Stimulated activated CD4-positive, alpha-beta T cell treated with anti-CD3 and anti-CD28 coated beads, TNF-alpha, amount 100 ng/mL, for 4 hours (primary cell): ENCODE measurements at places on chromosomes 13 and 19.

DNA sequence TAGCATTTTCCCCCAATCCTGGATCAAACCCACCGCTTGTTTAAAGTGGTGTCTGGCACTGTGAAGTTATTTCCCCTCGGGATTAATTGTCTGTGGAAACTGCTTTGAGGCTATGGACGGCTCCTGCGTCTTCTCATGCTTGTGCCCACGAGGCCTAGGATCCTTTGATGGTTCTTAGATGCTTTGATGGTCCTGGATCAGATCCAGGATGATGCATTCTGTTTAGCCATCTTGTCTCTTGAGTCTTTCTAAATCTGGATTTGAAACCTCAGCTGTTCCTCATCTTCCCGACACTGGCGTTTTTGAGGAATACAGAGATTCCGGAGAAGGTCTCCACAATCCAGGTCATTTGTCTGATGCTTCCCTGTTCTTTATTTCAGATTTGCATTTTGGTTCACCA is 36.1 kb upstream of the USP29 start:
- DNase-seq = no peak

GRCh38 chr13:65387743-65388347 is 1842.3 kb downstream of the PCDH9 start:
- no peak for DNase-seq

GRCh38 chr13:25218019-25218418 is 45.9 kb upstream of the AMER2 start:
- no peak for DNase-seq

GRCh38 chr13:105144936-105145335 is 1390.5 kb downstream of the EFNB2 start:
- DNase-seq = no peak

DNA sequence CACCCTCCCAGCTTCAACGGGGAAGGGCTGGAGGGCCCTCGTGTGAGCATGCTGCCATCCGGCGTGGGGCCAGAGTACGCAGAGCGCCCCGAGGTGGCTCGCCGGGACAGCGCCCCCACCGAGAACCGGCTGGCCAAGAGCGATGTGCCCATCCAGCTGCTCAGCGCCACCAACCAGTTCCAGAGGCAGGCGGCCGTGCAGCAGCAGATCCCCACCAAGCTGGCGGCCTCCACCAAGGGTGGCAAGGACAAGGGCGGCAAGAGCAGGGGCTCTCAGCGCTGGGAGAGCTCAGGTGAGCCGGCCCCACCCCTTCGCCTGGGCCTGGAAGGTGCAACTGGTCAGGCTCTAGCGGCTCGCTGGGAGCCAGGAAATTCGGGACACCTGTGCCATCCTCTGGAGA is 20.0 kb downstream of the PEX11G start:
- DNase-seq = no peak

- DNase-seq = no peak
Measured at GRCh38 chr13:113655346-113656002, 2.5 kb downstream of the ATP4B start.

DNA sequence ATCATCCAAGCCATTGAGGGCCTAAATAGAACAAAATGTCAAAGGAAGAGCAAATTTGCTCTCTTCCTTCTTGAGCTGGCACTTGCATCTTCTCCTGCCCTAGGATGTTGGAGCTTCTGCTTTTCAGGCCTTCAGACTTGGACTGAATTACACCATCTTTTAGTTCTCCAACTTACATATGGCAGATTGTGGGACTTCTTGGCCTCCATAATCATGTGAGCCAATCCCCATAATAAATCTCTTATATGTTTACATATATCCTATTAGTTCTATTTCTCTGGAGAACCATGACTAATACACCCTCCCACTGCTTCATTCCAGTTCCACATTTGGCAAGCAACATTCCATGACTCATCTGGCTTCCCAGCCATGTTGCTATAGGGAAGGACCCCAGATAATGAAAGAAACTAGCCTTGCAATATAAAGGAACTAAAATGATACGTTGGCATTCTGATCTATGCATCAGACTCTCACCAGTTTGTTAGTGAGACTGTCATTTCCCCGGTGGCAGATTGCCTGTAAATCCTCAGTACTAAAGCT is 11.0 kb upstream of the ACOD1 start:
- DNase-seq = no peak

GRCh38 chr13:111915104-111915551 is 151.8 kb upstream of the SOX1 start:
- no peak for DNase-seq

DNA sequence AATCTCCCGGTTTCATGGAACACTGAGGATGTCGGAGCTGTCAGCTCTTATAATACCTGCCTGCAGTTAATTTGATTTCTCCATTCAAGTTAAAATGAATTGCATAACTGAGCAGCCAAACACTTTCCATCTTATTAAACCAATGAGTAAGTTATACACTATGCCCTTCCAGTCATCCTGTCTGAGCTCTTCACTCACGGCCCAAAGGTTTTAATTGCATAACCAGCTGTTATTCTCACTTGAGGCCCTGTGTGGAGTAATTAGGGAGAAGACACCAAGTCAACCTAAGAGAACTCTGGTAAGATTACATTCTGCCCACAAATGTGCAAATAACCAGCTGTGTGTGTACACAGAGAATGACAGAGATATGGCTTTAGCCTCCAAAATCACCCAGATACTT is 303.5 kb downstream of the TBC1D4 start:
- DNase-seq = no peak

GRCh38 chr13:46609052-46609451 is 56.1 kb downstream of the LRCH1 start:
- DNase-seq = no peak

GRCh38 chr13:48908381-48909055 is 67.2 kb upstream of the FNDC3A start:
- no peak for DNase-seq

- DNase-seq = no peak
Measured at GRCh38 chr13:36630181-36630803, 43.5 kb upstream of the SERTM1 start.

DNA sequence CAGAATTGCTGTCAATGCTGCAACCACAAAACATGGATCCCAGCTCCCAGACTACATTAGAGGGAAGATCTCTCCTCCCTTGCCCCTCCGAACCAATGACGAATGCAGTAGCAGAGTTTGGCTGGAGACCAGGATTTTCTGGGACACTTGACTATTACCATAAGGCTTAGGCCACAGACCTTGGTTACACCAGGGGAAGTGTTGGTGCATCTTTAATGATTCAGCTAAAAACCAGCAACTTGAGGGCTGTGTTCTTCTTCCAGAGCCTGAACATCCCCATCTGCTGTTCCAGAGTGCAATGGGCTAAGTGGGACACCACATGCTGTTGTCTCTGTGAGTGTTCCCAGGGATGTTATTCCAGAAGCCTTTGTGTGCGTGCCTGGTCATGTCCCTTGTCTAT is 528.2 kb downstream of the LMO7 start:
- DNase-seq = no peak

DNA sequence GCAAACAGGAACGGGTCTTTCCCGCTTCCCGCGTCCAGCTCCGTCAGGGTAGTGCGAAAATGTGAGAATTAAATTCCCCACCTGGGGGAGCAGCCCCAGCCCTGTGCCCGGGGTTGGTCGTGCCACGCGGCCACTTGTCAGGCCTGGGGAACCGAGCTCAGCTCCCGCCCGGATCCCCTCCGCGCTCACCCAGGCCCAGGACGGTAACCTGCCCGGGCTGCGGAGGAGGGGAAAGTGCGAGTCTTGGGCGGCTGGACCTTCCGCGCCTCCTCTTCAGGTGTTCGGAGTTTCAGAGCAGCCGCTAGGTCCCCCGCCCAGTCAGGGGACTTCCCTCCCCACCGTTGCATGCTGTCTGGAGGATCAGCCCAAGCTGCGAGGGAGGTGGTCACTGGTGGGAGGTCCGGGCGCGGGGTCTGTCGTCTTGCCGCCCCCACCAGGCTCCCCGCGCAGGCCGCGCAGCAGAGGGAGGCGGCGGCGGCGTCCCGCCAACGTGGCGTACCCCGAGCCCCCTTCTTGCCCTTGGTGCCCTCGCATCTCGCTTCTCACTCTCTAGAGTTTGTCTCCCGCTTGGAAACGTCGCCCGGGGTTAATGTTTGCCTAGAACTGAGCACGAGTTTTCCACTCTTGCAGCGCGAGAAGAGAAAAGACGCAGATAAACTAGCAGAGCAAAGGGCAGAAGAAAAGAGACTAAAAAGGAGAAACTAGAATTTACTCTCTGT is 8.1 kb downstream of the URAD start:
- no peak for DNase-seq

GRCh38 chr13:107865318-107865575 is 350.1 kb downstream of the LIG4 start:
- no peak for DNase-seq

DNA sequence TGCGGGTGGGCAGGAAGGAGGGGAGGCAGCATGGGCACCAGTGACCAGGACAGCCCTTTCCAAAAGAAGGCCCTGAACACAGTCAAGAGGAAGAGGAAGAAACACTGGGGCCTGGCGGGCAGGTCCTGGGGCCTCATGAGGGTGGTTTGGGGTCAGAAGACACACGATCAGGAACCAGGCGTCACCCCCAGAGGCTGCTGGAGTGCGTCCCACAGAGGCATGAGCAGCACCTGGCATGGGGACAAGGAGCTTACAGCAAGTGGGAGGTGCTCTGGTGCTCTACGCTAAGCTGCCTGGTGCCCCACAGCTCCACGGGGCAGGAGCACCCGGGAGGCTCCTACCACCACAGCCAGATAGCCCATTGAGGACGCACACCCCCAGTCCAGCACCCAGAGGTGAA is 20.0 kb downstream of the ELL start:
- no peak for DNase-seq

- no peak for DNase-seq
Measured at GRCh38 chr19:29945433-29945832, 3.4 kb downstream of the URI1 start.

DNA sequence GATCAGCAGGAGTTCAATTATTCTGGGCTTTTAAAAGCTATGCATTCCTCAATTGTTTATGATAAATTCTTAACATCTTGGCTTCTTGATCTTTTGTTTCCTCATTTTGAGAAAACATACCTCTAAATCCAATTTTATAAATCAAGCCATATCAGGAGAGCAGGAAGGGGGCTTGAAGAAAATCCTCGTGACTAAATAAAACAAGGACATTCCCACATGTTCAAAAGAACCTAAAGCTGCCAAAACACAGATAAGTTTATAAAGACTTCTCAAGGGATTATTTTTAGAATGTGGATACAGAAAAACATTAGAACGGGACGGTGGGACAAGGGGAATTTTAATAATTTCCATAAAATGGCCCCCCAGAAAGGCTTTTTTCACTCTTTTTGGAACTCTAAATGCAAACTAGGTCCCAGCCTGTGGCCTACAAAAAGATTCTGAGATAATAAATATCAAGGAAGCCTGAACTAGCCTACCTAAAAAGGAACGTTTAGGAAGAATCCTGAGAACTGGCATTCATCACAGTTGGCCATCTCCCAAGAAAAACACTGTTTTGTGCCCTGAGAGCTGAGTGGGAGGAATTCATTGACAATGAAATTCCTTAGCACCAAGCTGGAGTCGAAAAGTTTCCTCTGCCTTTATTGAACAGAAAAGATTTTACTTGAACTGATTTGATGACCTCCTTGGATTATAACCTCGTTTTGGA is 30.1 kb downstream of the ZAR1L start:
- no peak for DNase-seq

GRCh38 chr13:84080748-84081530 is 198.7 kb upstream of the SLITRK1 start:
- no peak for DNase-seq

- no peak for DNase-seq
Measured at GRCh38 chr13:114047358-114047881, 73.5 kb upstream of the C13orf46 start.

GRCh38 chr13:105089858-105090643 is 1445.4 kb downstream of the EFNB2 start:
- DNase-seq = no peak

DNA sequence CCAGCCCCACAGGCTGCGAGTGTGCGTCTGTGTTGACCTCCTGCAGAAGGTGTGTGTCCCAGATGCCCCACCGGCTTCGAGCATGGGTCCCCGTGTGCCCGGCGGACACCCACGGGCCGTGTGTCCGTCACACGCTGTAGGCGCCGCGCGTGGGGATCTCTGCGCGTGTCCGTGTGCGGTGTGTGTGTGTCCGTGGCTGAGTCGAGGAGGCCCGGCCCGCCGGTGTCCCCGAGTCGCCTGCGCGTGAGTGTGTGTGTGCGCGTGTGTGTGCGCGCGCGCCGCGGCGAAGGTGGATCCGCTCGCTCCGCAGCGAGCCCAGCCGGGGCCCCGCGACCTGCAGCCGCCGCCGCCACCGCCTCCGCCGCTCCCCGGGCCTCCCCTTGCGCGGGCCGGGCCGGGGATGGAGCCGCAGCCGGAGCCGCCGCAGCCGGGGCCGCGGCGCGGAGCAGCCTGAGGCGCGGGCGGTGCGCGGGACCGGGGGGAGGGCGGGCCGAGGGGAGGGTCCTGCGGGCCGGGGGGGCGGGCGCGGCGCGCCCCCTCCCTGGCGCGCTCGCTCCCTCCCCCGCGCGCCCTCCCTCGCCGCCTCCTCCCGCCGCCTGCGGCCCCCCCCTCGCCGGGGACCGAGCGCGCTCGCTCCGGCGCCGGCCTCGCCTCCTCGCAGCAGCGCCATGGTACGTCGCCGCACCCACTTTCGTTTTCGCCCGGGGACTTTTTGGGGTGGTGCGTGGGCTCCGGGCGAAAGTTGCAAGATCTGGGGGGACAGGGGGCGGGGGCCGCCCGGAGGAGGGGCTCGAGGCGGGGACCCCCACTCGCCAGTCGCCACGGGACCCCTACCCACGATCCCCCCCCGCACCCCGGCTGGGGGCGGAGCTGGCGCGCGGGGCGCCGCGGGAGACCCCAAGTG is 7.1 kb upstream of the NFIC start:
- DNase-seq = peak; percentile 56

DNA sequence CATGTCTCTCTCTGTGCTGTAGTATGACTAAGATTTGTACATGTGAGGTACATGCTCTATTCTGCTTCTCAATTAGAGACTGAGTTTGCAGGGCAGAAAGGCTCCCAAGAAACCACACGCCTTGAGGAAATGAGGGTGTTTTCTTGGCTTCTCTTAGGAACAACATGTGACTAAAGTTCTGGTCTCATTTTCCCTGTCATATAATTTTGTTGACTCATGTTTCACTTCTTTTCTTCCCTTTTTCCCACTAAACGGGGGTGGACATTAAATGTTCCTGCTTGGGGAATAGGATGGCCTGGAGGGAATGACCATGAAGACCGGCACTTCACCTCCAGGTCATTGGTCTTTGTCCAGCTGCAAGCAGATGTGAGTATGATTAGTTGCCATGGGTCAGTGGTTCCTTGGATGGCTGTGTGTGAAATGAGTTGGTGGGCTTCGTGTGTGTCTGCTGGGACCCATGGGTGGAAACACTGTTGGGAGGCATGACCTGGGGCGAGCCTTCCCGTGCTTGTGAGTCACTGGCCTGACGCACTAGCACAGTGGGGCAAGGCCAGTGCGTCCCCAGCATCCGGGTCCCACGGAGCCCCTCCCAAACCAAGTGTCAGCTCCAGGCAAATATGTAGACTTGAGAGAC is 56.6 kb downstream of the COL4A1 start:
- no peak for DNase-seq

DNA sequence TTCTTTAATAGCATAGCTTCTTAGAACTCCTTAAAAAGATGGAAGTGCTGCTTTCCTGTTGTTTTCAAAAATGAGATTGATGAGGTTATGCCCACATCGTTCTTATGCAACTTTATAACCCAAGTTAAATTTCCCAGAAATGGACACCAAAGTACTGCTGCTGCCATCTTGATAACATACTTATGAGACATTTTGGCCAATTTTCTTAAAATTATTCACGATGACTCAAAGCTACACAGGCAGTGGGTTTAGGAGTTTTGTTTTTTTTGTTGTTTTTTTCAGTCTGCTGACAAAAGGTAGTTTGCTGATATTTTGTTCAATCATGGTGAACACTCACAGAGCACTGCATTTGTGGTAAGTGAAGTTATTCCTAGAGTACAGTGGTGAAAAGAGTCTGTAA is 54.9 kb upstream of the RFC3 start:
- no peak for DNase-seq
